AG04449 (cell line): ENCODE measurements at places on chromosomes 13 and 19.

DNA sequence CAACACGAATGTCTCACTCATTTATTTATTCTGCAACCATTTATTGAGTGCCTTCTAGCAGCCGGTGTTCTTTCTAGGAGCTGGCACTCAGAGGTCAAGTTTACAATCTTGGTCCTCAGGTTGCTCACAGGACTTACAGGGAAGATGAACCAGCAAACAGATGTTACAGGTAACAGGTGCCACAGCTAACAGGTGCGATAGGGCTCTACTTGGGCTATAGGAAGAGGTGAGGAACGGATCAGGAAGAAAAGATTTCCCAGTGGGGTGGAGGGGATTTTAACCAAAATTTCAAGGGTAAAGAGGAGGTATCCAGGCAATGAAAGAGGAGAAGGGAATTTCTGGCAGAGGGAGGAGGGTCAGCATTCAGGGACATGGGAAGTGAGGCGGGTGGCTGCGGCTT, 87.3 kb upstream of the FARP1 start:
- DNase-seq = no peak

GRCh38 chr19:41917676-41918075, 10.6 kb downstream of the ERFL start:
- no peak for DNase-seq

GRCh38 chr19:48656840-48657474, 11.0 kb upstream of the CA11 start:
- peak; percentile 74 for DNase-seq

DNA sequence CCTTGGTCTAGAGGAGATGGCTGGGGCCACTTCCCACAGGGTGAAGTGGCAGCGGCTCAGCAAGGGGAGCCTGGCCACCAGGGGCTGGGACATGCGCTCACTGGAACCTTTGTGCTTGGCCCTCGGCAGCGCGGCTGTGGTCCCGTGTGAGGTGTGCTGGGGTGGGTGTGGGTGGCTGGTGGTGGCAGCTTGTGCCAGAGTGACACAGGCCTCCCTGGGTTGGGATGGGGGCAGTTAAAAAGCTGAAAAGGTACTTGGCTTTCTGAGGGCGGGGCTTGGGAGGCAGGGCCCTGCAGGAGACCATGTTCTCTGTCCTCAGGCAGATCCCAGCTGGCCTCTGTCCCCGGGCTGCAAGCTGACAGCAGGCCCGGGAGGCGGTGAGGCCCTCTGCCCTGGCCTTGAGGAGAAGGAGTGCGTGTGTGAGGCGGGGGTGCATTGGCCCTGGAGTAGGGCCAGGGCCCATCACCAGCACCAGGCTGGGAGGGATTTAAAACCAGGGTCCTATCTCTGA, 17.3 kb downstream of the MPND start:
- no peak for DNase-seq

DNA sequence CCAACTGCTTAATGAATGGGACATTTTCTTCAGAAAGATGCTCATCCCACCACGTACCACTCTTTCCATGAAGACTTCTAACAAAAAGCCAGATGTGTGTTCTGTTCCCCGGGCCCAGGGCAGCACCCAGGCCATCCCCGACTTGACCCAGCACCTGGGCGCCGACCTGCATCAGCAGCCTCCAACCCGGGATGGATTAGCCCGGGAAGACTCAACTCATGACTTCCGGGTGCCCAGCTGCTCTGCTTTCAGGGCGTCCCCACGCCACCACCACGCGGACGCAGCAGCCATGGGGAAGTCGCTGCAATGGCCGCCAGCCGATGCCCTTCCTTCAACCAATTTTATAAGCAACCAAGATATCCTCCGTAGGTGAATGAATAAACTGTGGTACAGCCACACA, 123.8 kb upstream of the TUBA3C start:
- DNase-seq = no peak

GRCh38 chr19:45421947-45422498, 1.7 kb downstream of the ERCC1 start:
- DNase-seq = no peak

- DNase-seq = no peak
Measured at GRCh38 chr13:50527612-50528509, 315.6 kb downstream of the DLEU7 start.

- DNase-seq = no peak
Measured at GRCh38 chr19:51467864-51468544, 9.8 kb upstream of the SIGLEC8 start.

- DNase-seq = no peak
Measured at GRCh38 chr13:113305208-113305607, 8.2 kb downstream of the LAMP1 start.

DNA sequence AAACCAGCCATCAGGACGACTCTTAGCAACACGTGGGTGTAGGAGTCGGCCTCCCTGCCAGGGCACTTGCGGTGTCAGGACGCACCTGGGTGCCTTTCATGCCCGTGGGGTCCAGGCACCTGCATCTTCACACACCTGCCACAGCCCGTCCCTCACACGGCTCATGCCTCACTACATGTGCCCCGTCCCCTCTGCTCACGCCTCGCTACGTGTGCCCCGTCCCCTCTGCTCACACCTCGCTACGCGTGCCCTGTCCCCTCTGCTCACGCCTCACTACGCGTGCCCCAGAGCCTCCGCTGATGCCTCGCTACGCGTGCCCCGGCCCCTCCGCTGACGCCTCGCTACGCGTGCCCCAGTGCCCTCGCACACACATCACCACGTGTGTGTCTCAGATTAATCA, 58.0 kb upstream of the F7 start:
- DNase-seq = no peak

DNA sequence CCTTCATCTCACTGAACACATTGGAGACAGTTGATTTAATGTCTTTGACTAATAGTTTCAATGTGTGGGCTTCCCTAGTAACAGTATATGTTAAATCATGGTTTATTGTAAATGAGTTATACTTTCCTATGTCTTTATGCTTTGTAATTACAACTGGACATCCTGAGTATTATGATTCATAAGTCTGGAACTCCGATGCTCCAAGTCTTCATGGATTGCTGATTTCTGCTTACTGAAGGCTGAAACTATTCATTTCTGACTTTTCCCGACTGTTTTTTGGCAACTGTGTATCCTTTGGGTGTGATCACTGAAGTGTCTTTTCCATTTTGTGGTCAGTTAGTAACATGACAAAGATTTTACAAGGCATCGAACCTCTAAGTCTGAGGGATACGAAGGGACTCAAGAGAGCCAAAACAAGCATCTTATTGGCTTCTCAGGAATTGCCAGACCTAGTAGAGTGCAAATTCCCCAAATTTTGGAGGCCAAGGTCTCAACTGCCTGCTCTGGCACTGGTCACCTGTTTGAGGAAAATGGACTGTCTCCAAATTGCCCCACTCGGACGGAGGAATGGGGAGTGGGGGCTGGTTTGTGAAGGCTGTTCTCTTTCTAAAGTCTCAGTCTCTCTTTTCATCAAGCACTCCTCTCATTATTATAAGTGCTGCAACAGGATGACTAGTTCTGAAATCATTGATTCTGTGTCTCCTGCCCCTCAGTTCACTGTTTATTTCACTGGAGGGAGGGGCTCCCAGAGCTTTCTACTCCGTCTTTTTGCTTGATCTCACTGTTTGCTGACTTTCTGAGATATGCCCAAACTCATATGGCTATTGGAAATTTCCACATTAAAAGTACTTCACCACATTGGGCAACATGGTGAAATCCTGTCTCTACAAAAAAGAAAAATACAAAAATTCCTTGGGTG, 20.2 kb upstream of the CD70 start:
- DNase-seq = peak; percentile 96

DNA sequence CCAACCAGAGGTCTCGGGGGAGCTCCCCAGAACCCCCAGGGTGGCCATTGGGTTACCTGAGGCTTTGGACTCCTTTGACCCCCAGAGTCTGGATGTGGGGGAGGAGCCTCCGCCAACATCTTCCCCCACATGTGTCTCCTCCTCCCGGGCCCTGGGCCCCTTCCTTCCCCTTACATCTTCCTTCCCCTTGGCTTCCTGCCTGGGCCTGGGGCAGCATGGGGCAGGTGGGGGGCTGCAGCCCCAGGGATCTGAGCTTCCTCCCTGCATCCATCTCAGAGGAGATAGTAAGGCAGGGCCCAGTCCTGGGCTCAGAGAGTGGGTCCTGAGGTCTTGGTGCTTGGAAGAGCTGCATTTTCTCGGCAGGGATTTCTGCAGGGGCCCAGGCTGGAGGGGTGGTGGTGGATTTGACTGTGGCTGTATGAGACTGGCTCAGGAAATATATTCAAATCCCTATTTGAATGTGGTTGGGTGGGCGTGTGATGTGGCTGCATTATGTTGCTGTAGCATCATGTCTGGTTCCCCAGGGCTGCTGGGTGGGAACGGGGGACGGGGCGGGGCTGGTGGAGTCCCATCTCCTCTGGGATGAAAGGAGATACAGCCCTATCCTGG, 919 bp downstream of the VAV1 start:
- DNase-seq = no peak

DNA sequence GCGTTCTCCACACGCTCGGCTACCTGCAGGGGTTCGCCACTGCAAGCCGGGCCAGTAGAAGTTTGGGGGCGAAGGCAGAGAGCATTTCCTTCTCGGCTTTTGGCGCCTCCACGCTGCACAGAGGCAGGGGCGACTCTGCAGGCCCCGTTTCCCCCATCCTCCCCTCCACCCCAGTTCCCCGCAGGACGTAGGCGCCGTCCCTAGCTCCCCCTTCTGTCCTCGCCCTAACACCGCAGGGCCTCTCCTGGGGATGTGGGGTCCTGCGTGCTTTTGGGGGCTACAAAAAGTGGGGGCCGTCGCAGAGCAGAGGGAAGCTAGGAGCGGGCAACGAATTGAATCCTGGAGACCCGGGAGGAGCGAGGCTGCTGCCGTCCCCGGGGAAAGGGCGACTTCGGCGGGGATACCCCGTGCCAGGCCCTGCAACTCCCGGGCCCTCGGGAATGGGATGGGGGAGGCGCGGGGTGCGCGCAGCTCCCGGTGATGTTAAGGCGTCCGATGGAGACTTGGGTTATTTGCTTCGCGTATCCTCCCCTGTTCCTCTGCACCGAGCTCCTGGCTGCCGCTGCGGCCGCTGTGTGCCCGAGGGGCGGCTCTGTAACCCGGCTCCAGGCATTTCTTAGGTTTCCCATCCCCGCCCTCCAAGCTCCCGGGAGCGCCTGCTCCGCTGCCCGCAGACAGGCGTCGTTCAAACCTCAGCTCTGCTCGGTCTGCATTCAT, 255.9 kb upstream of the SOX21 start:
- no peak for DNase-seq

DNA sequence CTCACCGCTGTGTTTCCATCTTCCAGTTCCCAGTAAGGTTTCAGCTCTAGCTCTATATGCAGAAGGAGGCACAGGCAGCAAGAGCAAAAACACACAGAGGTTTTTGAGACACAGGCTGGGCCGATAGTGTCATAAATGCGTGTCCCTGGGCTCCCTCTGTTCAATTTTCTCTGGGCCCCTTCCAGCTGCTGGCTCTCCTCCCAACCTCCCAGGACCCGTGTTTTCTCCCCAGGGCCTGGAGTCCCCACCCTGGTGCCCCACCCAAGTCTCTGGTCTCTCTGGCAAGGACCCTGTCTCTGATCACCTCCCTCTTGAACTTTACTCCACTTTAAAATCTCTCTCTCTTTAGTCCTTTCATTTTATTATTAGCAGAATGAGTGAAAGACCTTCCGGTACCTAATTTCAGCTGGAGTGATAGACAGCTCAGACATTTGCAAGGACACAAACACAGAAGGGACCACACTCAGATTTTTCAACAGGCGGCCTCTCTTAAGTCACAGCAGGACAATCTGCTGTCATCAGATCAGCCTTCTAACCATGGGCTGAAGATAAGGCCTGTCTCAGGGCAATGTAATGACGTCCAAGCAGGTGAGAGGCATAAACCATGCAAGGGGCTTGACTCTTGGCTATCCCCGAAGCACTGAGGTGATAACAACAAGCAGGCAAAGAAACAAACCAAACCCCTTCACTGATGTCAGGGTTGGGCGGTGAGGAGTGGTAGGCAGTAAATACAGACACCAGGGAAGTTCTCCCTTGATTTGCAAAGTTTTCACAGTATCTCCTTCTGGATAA, 190.0 kb upstream of the IRS2 start:
- no peak for DNase-seq

GRCh38 chr19:15332311-15332996, at the start of gene BRD4:
Gene BRD4, minus strand, starts transcription at chr19:15332539. Its CDS starts 59,440 bp downstream, at chr19:15273099.
- no peak for DNase-seq

- no peak for DNase-seq
Measured at GRCh38 chr13:46817095-46817494, 20.1 kb upstream of the ESD start.

DNA sequence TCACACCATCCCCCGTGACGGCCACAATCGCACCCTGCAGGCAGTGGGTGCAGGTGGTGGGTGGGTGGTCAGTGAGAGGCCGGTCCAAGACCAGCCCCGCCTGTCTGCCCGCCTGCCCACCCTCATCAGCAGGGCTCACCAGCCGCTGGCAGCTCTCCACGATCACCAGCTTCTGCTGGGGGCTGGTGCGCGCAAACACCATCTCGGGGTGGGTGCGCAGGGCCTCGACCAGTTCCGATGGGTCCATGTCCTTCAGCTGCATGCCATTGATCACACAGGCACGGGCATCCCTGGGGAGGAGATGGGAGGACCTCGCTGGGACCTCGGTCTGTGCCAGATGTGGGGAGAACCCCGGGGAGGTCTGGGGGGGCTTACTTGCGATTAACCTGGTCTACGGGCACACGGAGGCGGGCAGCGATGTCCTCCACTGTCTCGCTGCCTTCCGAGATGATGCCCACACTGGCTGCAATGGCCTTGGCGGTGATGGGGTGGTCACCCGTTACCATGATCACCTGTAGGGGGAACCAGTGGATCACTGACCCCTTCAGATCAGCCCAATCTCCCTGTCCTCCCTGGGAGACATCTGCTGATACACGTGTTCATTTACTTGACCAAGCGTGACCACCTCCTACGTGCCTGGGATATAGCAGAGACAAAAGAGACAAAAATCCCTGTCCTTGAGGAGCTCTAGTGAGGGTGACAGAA, 8.0 kb downstream of the ATP4A start:
- DNase-seq = no peak

- no peak for DNase-seq
Measured at GRCh38 chr19:13010992-13011652, 15.8 kb downstream of the NFIX start.

DNA sequence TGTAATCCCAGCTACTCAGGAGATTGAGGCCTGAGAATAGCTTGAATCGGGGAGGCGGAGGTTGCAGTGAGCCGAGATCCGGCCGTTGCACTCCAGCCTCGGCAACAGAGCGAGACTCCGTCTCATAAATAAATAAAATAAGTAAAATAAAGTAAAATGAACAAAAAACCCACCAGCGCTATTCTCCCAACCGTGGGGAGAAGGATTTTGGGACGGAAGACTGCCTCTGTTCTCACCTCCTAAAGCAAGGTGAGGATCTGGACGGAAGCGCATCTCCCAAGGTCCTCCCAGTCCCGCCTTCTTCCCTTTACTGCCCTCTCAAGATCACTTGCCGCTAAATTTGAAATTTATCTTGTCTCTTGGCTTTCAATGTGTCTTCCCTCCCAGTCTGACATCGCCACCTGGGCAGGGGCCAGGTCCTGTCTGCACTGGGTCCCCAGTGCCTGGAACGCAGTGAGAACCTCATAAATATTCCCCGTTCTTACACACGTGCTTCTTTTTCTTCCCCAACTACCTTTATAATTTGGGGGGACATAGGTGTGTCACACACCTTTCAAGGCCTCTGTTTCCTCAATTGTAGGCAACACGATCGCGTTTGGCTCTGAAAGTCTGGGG, 1.2 kb upstream of the DNAJB1 start:
- no peak for DNase-seq
